ENCODE measurements at places on chromosomes 7 and 10.

DNA sequence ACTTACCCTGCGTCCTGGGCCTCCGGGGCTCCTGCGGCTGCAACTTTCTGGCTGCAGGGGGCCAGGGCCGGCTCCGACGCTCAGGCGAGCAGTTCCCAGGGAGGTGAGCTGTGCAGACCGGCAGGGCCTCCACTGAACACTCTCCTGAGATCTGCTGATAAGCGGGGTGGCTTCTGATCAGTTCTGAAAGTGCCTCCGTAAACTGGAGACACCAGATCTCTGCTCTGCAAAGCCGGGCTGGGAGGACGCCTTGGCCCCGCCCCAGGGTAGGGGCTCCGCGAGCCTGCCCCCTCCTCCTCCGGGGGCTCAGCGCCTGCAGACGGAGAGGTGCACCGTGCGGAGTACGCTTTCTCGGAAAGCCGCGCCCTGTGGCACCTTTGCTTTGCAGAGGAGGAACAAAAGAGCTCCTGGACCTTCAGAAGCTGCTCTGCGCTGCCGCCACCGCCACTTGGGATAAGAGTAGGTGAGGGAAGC lies 141.3 kb upstream of the VKORC1L1 start:
- peak; percentile 39 for DNase-seq

GRCh38 chr10:74227697-74228424 lies 76.8 kb downstream of the ADK start:
- no peak for DNase-seq

DNA sequence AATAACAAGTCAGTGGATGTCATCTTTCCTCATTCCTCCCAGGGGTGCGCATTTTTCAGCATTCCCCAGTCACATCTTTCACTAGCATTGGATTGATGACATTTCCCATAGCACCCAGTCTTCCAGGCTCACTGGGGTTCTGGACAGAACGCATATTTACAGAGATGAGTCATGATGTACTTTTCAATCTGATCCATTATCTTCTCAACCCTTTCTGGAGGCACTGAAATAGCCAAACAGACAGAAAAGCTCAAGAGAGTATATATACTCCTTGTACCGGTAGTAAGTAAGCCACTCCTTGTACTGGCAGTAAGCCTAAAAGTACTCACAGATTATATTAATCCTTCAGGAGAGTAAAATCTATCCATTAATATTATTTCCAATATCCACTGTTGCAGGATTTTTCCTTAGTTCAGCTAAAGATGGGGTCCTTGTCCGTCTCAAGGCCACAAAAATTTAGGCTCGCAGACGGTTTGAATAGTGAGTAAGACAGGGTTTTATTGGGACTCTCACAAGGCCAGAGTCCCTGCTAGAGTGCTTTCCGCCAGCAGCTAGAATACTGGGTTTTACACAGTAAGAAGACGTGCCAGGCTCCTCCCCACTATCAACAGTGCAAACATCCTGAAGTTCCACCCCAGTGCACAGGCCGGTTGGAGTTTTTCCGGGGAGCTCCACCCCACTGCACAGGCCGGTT lies 60.8 kb downstream of the MDH2 start:
- no peak for DNase-seq

GRCh38 chr10:4247379-4247778 lies 462.4 kb upstream of the KLF6 start:
- no peak for DNase-seq

GRCh38 chr10:95920798-95921426 lies 13.1 kb downstream of the CC2D2B start:
- DNase-seq, result no peak

Measured in activated CD4-positive, alpha-beta T cell treated with anti-CD3 and anti-CD28 coated beads for 36 hours (primary cell).